Activated T-helper 9 cell treated with anti-CD3 and anti-CD28 coated beads, Interleukin-2, amount 50 U/mL, for 16 hours (primary cell): ENCODE measurements at places on chromosomes 3 and 15.

- no peak for DNase-seq
Observed at GRCh38 chr3:56985878-56986277, 74.6 kb upstream of the SPATA12 start.

GRCh38 chr3:183911763-183912506, 27.3 kb upstream of the PARL start:
- DNase-seq: no peak

- no peak for DNase-seq
Observed at GRCh38 chr3:111998636-111999483, at the start of gene TAGLN3. TAGLN3 (plus strand) TSS chr3:111998922; CDS start chr3:111999423, 501 bp downstream.

DNA sequence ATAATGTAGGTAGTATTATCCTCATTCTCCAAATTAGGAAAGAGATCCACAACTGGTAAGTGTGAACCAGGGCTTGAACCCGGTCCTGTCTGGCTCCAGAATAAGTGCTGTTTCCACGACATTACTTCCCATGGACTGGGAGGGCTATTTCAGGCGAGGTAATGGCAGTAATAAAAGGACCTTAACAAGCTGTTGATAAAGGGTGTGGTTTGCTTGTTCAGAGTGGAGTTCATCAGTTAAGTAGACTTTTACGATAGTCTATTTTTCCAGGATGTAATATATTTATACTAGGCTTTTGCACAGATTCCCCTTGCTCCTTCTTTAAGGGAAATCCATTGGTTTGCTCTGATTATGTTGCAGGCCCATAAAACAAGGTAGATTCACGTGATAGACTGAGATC, 88.4 kb upstream of the TNFAIP8L3 start:
- no peak for DNase-seq

- no peak for DNase-seq
Observed at GRCh38 chr15:31342381-31342780, 15.7 kb downstream of the KLF13 start.

GRCh38 chr3:66795365-66795764, 202.7 kb upstream of the KBTBD8 start:
- no peak for DNase-seq

GRCh38 chr3:58779934-58780333, 113.4 kb upstream of the FAM3D start:
- no peak for DNase-seq

GRCh38 chr15:55823191-55823670, 80.3 kb upstream of the PRTG start:
- DNase-seq: no peak
